ENCODE measurements at places on chromosomes 12 and 14.
A peak's percentile ranks its signal among the peaks of the same experiment; 100 is the strongest.

GRCh38 chr12:52847335-52848102 is 1.3 kb downstream of the KRT78 start:
- peak; percentile 46 for DNase-seq

DNA sequence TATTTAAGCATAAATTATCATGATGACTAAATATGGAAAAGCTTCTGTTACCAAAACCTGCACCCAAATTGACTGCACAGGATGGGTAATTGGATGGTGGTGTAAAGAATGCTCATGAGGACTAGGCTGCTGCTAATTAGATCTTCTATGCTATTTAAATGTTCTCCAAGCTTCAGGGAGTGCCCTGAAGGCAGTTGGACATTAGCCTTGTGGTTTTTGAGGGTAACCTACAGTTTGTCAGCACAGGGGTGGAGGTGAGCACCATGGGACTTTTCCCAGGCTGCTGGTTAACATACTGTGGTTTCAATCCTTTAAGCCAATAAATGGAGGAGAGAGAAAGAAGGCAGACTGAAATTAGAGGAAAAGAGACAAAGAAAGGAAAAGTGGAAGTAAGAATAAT is 145.0 kb downstream of the WIF1 start:
- DNase-seq: no peak

DNA sequence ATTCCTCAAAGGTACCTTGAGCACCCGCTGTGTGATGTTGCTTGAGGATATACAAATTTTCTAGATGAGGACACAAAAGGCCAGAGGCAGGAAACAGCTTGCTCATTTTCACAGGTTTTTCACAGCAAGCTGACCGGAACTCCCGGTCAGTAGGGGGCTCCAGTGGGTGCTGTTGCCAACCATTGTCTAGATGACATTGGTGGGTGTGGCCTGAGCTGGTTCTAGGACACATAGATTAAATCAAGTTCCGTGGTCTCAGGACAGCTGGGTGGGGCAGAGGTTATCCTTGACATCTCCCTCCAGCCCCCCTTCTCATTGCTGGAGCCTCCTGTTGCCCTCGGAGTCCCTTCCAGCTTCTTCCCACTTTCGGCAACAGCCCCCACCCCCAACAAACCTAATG is 153.6 kb upstream of the FKBP4 start:
- peak; percentile 52 for DNase-seq

- DNase-seq: no peak
Measured at GRCh38 chr12:13794706-13795105, 186.7 kb downstream of the GRIN2B start.

- DNase-seq: no peak
Measured at GRCh38 chr14:36514278-36515104, 5.5 kb downstream of the NKX2-1 start.

DNA sequence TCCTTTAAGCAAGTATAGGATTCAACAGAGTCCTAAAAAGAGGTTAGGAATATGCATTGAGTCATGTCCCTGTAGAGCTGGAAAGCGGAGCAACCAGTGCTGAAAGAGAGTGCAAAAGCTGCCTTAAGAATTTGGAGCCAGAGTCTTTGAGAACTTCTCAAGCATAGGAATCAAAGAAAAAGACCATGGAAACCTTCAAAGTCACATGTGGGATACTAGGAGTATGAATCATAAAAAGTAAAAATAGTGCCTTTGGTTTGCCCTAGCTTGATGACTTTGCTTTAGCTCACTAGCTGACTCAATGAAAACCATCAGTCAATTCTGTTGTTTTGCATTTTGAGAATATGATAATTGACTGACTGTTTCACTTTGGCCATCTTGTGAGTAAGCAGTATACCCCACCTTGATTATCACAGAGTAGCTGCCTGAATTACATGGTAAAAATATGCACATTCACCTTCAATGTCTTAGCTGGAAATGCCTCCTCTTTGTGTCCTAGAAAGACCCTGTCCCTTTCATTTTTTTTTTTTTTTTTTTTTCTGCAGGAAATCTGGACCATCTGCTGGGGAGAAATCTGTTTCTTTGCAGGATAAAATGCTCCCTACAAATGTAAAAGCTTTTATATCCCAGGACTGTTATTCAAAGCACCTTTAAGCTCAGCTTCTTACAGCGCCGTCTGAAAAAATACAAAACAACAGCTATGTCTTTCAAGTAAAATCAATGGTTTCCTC is 248.6 kb upstream of the KRR1 start:
- DNase-seq: peak; percentile 63

DNA sequence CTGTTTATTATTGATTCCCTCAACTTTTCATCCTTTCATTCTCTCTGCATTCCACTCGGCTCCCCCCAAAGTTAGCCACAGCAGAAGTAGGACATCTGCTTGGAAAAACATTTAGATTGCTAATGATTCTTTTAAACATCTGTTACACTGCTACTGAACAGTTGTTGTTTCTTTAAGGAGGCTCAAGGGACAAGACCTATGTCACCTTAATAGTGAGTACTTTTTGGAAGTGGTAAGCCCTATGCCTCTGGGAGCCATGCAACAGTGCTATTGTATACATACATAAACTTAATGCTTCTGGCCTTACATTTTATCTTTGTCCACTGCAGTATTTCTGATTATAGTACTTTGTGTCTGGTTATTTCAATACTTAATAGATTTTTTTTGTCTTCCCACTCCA is 628.2 kb upstream of the FOXG1 start:
- DNase-seq: no peak

DNA sequence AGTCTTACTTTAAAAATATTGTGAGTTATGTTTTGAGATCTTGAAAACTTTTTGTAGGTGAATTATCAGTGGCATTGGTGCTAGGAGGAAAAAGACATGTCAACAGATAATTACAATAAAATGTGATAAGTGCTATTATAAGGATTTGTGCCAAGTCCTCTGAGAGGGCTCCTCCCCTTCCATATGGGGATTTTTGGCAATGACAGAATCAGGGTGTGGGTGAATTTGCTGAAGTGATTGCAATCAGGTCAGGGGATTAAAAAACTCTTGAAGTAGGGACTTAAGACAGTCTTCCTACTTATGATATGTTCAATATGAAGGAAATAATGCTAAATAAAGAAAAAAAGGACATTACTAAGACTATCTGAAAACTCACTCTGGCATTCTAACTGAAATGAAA is 122.5 kb downstream of the SLC15A5 start:
- no peak for DNase-seq

DNA sequence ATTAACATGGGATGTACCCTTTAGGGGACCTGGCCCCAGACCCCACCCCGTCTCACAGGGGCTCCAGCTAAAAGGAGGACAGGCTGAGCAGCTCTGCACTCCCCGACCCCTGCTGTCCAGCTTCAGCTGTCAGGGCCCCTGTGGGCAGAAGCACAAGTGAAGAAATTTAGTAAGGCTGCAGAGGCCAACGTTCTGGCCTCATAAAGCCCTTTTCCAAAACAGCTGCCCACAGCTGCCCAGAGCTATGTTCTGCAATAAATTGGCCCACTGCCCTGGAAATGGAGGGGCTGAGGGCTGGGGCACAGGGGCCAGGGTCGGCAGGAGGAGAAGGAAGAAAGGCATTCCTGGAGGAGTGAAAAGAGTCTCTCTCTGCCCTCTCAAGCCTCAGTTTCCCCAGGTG is 357.1 kb downstream of the BCL11B start:
- DNase-seq: no peak

DNA sequence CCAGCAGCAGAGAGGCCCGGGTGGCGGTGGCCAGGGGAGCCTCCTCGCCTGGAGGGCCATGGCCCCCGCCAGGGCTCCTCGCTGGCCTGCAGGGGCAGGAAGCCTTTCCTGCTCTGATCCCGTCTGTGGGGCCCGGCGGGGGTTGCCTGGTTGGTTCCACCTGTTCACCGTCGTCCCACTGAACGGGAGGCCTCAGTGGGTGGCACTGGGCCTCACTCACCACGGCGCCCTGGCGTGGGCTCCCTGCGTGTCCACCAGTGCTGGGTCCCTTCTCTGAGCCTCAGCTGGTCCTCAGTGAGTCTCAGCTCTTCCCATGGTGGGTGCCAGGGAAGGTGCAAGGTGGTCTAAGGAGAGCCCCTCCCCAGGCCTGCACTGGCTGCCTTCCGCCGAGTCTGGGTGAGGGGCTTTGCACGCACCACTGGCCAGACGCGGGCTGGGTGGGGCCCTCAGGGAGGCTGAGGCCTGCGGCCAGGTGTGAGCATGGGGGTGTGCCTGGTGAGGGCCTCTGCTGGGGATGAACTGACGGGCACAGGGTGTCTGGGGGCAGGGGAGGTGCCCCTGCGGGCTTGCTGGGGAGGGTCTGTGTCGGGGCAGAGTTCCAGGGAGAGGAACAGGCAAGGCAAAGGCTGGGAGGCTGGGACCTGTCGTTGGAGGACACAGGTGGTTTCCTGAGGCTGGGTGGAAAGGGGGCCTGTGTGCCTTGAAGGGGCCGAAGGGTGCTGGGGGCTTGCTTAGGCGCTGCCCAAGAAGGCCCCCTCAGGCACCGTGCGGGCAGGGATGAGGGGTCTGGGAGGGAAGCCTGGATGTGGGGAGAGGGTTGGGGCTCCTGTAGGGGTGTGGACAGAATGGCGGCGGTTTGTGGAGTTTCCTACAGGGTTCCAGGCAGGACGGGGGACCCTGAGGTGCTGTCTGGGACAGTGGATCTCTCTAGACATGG is 339.8 kb downstream of the TMEM121 start:
- DNase-seq: no peak

DNA sequence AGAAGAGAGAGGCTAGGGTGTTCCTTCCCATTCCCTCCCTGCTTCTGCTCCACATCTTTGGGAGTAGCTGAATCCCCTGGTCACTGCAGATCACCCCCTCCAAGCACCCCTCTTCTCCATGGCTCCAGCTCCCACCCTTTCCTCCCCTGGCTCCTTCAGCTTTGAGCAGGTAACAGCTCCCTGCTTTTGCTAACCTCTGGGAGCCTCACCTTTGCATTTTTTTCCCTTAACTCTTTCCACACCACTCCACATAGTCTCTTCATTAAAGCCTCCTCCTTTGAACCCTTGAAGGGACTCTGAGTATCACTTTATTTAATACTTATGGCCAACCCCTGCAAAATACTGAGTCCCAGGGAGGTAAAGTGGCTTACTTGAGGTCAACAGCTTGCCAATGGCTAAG is 25.7 kb upstream of the SERPINA6 start:
- DNase-seq: no peak

DNA sequence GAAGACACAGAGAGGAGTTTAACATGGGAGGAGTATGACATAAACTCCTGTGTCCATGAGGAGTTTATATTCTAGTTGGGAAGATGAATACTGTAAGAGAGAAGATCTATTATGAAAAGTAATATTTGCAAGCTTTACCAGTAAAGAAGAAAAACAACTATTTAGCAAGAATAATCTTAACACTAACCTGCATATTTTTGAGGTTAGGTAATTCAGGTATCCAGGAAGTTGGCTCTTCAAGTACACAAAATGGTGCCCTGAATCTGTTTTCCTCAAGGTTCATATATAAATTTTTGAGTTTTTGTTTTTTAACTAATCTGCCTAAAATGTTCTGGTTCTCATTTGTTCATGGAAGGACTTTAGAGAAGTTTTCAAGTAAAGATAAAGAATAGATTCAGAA is 33.9 kb upstream of the KCNMB4 start:
- no peak for DNase-seq

DNA sequence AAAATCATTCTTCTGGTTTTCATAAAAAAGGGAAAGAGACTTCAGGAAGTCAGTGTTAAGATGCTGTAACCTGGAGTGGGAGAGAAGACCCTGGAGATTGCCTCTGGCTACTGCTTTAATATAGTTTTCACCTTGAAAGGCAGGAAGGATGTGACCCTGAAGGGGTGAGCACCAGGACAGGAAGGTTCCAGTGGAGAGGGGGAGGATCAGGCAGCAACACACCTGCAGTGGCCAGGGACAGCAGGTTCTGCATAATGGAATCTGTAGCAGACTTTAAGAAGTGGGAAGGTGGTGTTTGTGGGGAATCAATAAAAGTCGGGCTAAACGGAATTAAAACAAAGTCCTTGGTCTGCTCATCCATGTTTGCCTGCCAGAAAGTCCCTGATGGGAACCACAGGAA is 6.3 kb upstream of the HEATR5A start:
- DNase-seq: no peak

- no peak for DNase-seq
Measured at GRCh38 chr12:113339540-113339939, 4.6 kb upstream of the SLC8B1 start.

DNA sequence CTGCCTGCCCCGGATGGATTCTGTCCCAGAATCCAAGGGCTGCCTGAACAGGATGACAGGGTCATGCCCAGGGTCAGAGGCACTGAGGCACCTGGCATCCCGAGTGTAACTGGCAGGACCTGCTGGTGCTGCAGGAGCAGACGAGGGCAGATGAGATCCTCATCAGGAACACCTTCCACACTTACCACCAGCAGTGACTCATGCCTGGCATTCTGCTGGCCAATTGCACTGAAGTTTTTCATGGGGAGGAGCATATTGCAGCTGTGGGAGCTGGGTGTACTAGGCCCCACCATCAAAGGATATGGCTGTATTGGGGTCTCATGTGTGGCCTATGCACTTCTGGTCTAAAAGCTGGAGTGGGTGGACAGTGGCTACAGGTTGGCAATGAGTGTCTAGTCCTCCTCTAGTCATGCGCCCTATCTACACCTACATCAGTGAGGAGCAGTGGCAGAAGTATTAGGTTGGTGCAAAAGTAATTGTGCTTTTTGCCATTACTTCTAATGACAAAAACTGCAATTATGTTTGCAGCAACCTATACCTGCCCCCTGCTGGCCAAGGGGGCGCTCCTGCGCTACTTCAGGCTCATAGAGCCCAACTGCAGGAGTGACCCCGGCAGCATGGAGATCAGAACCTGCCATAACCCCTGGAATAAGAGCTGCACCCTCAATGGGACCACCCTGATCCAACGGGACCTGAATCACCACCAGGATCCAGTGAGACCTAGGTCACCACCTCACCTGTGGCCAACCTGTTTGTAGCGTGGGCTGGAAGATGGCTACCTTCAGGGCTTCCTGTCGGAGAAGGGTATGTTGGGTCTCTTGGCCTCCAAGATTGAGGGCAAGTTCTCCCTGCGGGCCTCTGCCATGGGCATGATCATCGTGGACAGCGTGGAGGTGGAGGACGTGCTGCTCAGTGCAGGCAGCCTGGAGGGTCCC is 8.0 kb upstream of the C12orf42 start:
- DNase-seq: no peak

DNA sequence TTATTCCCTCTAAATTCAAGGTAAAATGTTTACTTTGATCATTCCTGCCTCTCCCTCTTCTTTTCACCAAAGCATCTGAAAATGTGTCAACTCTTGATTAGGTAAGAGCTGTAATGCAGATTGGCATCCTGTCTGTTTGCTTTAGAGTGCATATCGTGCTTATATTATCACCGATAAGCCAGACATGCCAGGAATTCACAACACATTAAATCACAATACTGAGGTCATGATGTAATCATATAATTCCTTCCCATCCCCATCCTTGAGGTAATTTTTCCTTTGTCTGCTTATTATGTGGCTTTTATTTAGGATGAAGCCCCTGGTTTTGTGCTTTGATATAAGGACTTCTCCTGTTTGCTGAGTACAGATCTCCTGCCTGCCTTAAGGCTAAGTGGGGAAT is 10.2 kb downstream of the DDX47 start:
- peak; percentile 92 for DNase-seq

GRCh38 chr12:111242184-111242583 is 126.7 kb downstream of the PHETA1 start:
- no peak for DNase-seq

Data from EL (cell line).